WTC11 (cell line): ENCODE measurements at places on chromosomes 13 and 19.

GRCh38 chr13:102555914-102556553 lies 40.8 kb upstream of the TPP2 start:
- DNase-seq: no peak

DNA sequence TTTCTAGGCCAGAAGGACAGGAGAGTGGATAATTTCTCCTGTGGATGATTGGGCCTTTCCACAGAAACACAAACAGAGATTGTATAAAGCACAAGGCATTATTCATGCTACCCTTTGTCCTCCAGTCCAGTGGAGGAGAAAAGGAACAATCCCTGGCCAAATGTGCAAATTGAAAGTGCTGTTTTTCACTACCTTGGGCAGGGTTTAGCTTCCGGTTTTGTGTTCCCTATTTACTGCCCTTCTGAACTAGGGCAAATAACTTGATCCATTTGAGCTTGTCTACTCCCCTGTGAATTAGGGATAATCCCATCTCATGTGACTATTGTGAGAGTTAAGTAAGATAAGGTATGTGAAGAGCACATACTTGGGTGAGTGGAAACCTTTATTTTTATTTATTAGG lies 13.3 kb downstream of the PDX1 start:
- DNase-seq: no peak

DNA sequence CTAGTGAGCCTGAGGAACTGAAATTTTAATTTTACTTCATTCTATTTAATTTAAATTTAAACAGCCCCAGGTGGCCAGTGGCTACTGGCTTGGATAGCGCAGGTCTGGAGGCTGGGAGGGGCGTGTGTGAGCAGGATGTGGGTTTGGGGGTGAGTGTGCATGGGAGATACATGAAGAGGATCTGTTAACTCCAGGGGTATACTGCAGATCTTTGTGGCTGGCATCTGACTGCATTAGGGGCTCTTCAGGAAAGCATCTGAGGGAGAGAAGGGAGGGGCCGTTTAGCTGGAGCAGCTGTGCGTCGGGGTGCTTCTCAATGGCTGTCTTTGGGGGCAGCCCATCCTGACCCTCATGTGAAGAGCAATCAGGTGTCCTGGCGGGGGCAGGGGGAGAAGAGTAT lies 6.8 kb downstream of the SHANK1 start:
- no peak for DNase-seq

DNA sequence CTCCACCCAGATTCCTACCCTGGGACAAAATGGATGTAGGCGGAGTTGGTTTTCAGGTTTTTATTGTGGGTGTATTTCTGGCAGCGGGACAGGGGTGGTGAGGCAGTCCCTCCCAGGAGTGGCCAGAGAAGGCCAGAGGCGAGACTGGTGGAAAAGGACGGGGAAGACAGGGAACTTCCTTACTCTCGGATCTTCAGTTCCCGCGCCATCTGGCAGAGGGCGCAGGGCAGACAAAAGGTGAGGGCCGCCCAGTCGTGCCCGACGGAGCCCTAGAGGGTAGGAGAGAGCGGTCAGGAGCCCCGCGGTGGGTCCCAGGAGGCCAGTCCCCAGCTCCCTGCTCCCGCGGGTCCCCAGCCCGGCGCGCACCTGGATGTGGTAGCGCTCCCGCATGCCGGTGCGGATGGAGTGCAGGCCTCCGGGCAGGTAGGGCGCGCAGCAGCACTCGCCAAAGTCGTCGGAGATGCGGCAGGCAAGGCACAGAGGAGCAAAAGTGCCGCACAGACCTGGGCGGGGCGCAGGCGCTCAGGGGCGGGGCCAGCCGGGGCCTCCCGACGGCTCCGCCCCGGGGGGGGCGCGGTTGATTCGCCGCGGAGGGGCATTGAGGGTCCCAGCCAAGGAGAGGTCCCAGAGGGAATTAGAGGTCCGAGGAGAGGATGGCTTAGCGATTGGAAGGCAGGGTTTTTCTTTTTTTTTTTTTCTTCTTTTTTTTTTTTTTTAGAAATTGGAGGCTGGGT lies 3.0 kb downstream of the CNFN start:
- DNase-seq: peak; percentile 89

DNA sequence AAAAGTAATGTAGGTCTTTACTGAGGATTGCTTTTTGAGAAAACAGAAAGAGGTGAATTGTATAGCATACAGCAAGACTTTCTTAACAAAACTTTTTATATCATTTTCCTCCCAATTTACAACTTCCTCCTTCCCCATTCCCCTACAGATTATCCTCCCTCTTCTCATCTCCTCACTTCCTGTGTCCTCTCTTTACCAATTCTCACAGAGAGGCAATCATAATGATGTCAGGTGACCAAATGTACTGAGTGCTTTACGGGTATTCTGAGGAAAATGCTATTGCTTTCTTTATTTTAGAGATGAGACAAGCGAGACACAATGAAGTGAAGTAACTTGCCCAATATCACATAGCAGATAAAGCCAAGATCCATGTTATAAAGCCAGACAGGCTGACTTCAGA lies 1.7 kb upstream of the MTMR6 start:
- no peak for DNase-seq

DNA sequence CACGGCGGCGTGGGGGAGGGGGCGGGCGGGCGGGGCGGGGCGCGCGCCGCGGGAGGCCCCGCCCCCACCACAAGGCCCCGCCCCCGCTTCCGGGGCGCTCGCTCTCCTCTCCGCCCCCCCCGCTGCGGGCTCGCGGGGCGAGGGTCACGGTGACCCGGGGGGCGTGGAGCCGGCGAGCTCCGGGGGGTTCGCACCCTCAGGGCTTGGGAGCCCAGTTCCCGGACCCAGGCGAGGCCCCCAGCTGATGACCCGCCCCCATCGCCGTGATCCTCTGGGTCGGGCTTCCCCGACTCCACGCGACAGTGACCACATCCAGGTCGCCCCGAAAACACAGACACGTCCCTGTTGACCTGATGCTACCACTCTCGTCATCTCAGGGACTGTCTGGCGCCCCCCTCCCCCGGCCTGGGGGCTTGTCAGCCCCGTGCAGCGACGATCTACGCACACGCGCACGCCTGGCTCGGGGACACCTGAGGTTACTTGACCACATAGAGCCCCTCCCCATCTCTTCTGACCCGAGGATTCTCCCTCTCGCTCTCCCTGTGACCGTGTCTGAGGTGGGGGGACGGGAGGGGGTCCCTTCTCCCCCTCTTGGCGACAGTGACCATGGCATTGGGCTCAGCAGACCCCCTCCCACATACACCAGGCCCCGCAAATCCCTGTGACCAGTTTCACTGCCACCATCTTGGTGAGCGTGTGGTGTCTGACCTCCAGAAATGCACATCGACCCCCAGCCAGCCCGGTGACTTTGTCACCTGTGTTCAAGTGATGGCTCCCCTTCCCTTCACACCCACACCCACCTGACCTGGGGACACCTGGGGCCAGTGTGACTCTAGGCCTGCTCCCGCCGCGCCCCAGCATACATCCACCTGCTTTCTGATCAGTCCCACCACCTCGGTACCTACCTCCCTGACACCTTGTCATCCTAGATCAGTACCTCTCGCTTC lies 670 bp downstream of the MAP2K7 start:
- DNase-seq: no peak

GRCh38 chr13:51146667-51147066 lies 35.6 kb upstream of the C13orf42 start:
- DNase-seq: no peak

DNA sequence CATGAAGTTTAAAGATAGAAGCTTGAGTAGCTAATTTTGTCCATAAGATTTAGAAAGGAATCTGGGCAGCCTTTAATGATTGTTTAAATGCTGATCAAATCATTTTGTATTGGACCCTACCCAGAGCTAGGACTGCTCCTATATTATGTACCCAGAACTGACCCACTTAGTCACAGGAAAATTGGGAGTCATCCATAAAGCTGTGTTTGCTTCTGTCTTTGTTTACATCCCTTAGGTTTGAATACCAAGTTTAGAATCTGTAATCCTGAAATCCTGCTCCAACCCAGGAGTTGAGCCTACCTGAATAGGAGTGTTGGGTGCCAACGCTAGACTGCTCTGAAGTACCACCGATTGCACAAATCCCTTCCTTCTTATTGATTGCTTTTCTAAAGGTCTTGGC lies 23.8 kb downstream of the LCP1 start:
- no peak for DNase-seq

DNA sequence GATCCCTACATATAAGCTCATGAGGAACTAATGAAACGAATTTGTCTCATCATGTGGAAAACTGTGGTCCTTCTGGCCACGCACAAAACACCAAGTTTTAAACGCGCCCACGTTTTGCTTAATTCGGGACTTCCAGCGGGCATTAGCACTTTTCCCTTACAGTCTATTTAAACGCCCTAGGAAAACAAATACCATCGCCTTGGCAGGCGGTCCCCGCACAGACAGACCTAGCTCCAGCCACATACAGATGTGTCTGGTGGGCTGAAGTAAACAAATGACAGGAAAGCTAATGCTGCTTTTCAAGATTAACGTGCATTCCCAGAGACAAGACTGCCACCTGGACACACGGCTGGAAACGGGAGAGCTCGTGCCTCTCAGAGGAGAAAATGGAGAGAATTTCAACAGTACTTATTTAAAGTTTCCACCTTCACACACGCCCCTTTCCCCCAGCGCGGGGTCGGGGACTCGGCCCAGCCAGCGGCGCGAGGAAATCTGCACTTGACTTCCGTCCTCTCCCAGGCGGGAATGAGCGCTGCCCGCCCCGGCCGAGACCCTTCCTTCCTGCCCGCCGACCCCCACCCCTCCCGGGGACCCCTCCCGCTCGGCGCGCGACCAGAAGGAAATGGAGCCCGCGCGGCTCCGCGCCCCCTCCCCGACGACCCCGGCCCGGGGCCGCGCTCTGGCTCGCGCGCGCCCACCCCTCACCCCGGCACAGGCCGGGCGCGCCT lies 931 bp downstream of the USP12 start:
- DNase-seq: peak; percentile 75

DNA sequence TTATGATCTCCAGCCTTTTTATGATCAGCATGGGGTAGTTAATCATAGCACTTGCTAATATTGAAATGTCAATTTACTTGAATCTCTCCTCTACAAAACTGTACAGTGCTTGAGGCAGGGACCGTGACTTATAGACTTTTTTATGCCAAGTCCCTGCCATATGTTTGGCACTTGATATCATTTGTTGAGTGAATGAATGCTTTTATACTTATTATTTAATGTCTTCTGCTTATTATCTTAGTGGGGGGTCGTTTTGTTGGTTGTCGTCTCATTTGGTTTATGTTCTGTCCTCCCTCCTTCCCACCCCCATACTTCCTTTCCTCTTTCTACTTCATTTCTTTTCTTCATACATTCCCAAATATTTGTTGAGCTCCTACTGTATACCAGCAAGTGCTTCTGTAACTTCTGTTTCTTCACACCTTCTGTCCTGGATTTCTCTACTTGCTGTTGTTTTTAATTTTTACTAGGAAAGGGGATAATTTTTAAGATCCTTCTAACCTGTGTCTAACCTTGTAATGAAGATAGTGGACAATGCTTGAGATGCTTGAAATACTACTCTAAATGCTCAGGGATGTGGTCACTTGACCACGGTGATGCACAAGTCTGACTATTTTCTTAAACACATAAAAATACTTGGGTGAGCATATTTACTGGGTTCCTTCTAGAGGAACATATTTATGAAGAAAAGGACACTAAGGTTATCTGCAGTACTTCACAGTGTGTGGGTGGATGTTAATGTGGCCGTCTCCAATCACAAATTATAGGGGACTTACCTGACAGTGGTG lies 223.8 kb downstream of the TDRD3 start:
- DNase-seq: no peak

DNA sequence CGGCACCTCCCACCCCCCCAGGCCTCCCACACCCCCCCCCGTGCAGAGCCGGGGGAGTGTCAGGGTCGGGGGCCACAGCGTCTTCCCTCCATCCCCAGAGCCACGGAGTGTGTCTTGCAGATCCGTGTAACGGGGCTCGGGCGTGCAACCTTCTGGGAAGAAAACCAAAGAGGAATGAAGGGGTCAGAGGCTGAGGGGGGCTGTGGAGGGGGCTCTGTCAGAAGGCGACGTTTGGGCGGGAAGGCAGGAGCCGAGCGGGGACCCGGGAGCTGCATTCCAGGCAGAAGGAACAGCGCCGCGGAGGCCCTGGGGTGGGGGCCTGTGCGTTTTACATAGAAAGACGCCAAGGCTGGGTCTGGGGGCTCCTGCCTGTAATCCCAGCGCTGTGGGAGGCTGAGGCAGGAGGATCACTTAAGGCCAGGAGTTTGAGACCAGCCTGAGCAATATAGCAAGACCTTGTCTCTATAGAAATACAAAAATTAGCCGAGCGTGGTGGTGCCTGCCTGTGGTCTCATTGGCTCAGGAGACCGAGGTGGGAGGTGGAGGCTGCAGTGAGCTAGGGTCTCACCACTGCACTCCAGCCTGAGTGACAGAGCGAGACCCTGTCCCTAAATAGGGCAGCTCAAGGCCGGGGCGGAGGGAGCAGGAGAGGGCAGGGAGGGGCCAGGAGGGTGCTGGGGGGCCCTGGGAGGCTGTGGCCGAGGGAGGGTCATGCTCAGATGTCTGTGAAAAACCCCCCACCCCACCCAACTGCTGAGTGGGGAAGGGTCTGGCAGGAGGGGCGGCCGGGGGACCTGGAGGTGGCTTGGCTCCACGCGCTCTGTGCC lies 27.8 kb downstream of the ARID3A start:
- DNase-seq: peak; percentile 49

GRCh38 chr13:43583321-43583720 lies 203.5 kb downstream of the ENOX1 start:
- no peak for DNase-seq

GRCh38 chr13:48574041-48574796 lies 41.3 kb upstream of the RCBTB2 start:
- DNase-seq: no peak

DNA sequence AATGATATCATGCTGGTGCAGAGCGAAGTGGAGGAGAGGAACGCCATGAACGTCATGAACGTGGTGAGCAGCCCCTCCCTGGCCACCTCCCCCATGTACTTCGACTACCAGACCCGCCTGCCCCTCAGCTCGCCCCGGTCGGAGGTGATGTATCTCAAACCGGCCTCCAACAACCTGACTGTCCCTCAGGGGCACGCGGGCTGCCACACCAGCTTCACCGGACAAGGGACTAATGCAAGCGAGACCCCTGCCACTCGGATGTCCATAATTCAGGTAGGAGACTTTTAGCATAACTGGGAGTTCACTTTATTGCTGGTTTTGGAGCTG lies 3.3 kb downstream of the PCDH17 start:
- peak; percentile 30 for DNase-seq

DNA sequence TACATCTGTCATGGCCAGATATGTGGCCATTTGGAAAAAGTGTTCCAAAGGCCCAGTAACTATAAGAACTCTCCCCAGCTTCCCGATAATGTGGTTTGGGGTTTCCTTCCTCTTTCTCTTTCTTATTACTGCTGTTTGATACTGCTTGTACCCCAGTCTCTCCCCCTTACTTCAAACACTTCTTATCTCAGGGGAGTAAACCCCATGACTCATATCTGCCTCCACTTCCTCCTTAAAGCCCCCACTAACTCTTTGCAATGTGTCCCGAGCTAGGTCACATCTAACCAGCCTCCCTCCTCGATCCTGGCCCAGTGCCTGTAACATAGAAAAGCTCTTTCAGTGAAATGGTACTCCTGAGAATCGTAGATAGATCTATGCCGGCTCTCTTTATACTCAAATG lies 82.4 kb upstream of the STARD13 start:
- no peak for DNase-seq

GRCh38 chr19:12984143-12984627 lies 11.1 kb upstream of the NFIX start:
- DNase-seq: no peak
